Breast epithelium (tissue), 4 donors: ENCODE measurements at places on chromosomes 5 and 9. TPM values are rescaled to one million over a fixed set of nuclear protein-coding genes. Genes with fewer than 3 reads are reported as not detected.

GRCh38 chr9:2957656-2958200 lies 113.8 kb upstream of the PUM3 start:
- H3K36me3 ChIP-seq = no peaks in the 10 kb centered on the region
- H3K27me3 ChIP-seq = no peaks in the 10 kb centered on the region
- H3K4me1 ChIP-seq = no peaks in the 10 kb centered on the region
- no peak overlapping the region for H3K4me3 ChIP-seq
- H3K27ac ChIP-seq = no peak overlapping the region
- DNase-seq = no peak

DNA sequence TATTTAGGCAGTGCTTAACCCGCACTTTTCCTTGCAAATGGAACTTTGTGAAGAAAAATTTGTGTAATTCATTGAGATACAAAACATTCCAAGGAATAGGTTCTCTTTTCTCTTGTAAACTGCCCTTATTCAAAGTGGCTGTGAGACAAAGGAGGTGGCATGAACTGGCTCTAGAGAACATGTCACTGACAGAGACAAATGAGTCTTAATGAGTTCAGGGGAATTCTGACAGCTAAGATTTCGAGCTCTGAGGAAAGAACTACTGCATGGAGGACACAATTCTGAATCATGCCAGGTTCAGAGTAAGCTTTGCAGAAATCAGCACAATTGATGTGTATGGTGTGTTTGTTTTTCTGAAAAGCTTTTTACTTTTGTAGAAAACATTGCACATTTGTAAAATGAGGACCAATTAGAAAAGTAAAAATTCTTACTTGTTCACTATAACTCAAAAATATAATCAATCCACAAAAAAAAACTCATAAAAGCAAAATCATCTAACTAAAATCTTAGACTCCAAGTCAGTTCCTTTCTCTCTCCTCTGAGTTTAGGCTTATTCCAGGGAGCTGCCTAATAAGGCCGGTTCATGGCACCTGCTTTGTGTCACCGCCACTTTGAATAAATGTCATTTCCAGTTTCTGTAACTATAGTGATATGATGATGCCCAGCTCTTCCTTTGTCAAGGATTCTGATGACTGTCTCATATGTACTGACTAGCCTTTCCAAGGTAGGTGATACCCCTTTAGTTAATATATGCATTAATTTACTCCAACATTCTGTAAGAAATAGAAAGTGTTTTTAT lies 163.2 kb downstream of the HCN1 start:
- H3K4me1 ChIP-seq = no peaks in the 10 kb centered on the region
- DNase-seq = no peak
- no peaks in the 10 kb centered on the region for H3K27me3 ChIP-seq

Gene ADGRV1
- 55.3 TPM for total RNA-seq

Gene ACTBL2
- 1.2 TPM for total RNA-seq

DNA sequence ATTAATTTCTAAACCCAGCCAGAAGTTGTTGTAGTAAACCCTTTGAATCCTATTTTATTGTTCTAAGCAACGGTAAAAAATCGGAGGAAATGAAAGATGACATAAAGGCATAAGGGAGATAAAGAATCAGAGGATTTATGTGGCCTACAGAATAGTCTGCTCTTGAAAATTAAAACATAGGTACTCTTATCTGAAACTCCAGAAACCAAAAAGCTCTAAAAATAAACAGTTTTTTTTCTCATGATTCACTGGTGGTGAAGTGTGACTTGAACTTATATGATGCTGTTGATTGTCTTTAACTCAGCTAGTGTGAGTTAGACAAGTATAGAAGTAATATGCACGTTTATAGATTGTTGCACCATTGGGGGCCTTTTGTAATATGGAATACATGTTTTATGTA lies 80.3 kb downstream of the HSD17B4 start:
- peaks cover 9% of the 10 kb centered on the region for H3K36me3 ChIP-seq
- no peaks in the 10 kb centered on the region for H3K4me1 ChIP-seq
- no peak for DNase-seq
- H3K27me3 ChIP-seq = no peaks in the 10 kb centered on the region
- H3K4me3 ChIP-seq = no peak overlapping the region

DNA sequence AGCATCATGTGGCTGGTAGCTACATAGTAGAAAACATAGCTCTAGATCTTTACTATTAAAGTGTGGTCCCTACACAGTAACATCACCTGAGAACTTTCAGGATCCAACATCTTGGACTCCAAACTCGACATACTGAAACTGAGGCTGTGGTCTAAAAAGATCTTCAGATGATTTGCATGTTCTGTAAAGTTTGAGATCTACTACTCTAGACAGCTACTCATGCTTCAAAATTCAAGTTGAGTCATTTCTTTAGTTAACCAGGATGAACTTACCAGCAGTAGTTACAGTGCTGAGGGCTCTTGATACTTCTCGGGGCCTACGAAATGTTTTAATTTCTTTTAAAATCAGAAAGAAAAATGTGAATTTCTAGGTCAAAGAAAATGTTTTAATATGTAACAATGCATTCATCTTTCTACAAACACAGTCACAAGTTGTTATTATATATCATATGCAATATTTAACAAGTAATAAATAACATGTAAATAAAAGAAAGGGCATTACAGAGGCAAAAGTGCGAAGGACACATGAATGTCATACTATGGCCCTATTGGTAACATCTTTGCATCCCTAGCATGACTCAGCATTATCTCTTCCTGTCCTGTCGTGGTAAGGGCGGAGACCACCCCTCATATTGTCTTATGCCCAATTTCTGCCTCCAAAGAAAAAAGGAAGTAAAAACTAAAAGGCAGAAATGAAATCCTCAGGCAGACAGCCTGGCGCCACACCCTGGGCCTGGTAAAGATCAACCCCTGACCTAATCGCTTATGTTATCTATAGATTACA lies 563.9 kb upstream of the TLE4 start:
- H3K4me3 ChIP-seq = no peak overlapping the region
- DNase-seq = no peak

GRCh38 chr5:1031306-1031959 lies 22.8 kb downstream of the NKD2 start:
- H3K36me3 ChIP-seq = no peaks in the 10 kb centered on the region
- no peak for DNase-seq
- H3K27ac ChIP-seq = no peak overlapping the region
- H3K4me1 ChIP-seq = no peaks in the 10 kb centered on the region
- H3K27me3 ChIP-seq = no peaks in the 10 kb centered on the region
- H3K4me3 ChIP-seq = no peak overlapping the region

Gene NNT
- 39.2 TPM for total RNA-seq

DNA sequence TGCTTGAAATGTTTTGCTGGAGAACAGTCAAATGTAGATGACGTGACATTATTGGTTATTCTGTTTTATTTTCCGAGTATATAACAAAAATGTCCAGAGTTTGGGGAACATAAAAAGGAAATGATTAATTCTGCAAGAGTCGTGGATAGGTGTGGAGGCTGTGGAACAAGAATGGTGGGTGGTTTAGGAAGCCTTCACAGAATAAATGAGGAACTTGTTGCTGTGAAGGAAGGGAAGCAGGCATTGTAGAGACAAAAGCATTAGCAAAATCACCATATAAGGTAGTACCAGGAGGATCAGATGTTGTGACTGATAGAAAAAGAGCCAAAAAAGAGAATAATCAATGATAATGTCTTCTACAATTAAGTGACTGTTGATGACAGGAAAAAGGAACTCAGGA lies 66.2 kb upstream of the CNTLN start:
- H3K36me3 ChIP-seq = no peaks in the 10 kb centered on the region
- DNase-seq = no peak
- H3K4me3 ChIP-seq = no peak overlapping the region
- no peaks in the 10 kb centered on the region for H3K27me3 ChIP-seq
- H3K27ac ChIP-seq = no peak overlapping the region
